RWPE2 (cell line): ENCODE measurements at places on chromosomes 3 and 15.
A peak's percentile ranks its signal among the peaks of the same experiment; 100 is the strongest.

DNA sequence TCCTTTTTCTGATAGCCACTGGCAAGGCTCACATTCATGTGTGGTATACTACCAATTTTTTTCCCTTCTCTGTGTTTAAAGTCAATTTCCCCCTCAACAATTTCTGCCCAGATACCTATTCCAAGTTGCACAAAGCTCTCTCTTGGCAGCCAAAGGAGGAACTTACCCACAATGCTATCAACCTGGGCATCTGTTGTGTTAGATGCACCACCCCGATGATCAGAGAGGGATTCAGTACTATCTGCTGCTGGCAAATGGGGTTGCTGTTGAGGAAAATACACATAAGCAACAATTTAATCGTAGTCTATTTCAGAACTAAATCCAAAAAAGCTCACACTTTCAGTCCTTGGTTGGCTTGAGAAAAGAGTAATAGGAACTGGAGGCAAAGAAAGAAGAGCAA is 46.1 kb downstream of the AAGAB start:
- DNase-seq = no peak

DNA sequence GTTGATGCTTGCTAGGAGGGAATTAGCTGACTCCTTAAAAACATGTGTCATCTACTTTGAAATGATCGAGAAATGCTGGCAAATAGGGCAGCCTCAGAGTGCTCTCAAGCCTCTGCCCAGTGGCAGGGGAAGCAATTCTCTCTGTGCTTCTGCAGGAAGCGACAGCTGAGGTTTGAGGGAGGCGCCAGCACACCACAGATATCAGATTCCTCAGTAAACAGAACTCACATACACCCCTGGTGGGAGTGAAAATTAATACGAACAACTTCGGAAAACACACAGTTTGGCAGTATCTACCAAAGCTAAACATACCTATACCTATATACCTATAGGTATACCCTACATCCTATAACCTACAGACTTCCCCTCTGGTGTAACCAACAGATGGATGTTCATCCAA is 61.3 kb downstream of the NSMCE3 start:
- no peak for DNase-seq

GRCh38 chr3:15941958-15942357 is 144.2 kb upstream of the ANKRD28 start:
- no peak for DNase-seq

DNA sequence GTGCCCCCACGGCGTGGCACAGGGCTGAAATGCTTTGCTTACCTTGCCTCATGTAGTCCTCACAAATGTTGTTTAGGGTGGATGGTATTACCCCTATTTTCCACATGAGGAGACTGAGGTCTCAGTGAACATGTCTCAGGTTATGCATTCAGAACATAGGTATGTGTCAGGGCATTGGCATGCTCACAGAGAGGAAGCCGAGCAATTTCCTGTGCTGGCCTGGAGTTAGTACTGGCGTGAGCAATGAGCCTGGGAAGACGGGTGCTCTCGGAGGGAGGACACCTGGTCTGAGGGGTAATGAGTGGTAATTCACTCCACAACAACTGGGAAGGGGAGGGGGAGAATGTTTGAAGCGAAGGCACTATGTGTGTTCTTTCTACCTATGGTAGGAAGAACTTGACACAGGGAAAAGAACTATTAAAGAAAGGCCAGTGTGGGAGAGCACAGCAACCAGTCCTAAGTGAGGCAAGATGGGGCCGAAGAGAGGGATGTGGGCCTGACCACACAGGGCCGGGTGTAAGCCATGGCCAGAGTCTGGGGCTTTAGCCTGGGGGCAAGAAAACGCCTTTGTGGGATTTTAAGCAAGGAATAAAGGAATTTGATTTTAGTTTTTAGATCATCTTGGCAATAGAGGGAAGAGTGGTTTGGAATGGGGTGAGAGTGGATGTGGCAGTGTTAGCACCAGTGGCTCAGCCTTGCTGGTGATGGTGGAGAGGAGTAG is 4.9 kb upstream of the FAM131A start:
- DNase-seq = peak; percentile 86

DNA sequence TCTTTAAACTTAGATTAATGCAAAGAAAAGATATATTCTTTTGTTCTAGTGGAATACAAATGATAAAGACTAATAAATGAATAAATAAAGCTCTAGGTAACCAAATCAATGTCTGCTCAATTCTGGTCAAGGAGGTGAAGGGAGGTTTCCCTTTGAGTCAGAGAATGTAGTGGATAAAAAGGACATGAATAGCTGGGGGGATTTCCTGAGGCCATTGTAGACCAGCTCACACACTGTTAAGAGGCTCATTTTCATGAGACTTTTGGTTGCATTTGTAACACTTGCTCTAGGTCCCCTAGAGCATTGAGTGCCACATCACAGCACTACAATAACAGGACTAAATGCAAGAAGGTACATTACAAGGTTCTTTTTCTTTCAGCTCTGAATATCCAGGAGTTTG is 170.7 kb downstream of the TIGIT start:
- DNase-seq = no peak

DNA sequence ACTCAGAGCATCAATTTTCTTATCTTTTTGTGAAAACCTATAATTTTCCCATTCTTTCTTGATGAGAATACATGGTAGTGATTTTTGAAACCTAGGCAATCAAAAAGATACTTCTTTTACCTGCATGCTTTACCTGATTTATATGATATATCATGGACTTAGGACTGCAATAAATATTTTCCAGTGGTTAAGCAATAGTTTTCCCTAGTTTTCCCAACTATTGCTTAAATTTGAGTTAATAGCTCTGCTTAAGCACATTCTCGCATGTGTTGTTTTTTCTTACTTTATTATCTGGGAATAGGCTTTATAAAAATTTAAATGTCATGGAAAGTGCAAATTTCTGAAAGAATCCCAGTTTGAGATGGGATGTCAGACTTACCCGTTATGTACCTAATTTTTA is 465.1 kb upstream of the BCHE start:
- DNase-seq = no peak

- DNase-seq = no peak
These were observed 642 bp downstream of the CD80 start for GRCh38 chr3:119558626-119559317.

- DNase-seq = no peak
These were observed 15.8 kb upstream of the ABHD17C start for GRCh38 chr15:80679167-80679803.

- no peak for DNase-seq
These were observed 784 bp upstream of the CISH start for GRCh38 chr3:50612234-50612882.

DNA sequence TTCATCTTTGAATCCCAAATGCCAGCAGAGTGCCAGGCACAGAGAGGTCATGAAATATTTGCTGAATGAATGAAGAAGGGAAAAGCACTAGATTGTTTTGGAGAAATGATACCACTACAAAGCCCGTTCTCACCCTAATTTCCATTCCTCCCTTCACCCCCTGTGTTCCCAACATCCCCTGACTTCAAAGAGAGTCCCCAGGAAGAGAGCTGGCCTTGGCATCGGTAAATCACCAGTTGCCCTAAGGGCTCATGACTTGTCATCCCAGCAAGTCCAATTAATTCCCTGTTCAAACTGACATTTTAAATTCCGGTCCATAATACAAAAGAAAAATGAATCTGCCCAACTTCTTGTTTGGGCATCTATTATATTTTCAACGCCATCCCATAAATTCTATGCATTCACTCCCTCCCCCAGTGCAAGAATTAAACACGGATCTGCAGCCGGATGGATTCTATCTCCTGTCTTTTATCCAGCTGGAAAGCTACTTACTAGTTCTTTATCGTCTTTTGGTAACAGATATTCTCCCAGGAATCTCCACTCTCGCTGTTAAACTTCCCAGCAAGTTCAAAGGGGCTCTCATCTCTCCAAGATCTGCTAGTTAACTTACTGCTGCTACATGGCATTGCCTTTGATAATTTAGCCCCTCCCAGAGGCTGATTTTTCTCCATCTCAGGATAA is 63.9 kb upstream of the TSC22D2 start:
- DNase-seq = no peak

- DNase-seq = no peak
These were observed 389.3 kb downstream of the IL20RB start for GRCh38 chr3:137347132-137347531.

DNA sequence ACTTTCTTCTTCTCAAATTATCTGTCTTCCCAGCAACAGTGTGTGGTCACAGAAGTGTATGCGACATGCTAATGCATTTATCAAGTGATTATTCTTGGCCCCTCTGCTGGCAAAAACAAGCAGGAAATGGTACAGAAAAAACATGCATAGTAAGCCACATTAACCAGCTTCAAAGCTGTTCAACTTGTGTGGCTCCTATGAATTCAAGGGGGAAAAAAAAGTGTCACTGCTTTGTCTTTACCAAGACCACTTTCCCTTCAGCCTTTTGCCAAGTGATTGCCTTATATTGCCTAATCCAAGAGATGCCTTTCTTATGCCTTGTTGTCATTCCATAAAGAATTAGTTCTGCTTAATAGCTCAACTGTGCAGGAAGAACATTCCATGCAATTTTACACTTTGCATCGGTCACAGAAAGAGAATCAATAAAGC is 39.1 kb downstream of the PRTG start:
- DNase-seq = no peak

DNA sequence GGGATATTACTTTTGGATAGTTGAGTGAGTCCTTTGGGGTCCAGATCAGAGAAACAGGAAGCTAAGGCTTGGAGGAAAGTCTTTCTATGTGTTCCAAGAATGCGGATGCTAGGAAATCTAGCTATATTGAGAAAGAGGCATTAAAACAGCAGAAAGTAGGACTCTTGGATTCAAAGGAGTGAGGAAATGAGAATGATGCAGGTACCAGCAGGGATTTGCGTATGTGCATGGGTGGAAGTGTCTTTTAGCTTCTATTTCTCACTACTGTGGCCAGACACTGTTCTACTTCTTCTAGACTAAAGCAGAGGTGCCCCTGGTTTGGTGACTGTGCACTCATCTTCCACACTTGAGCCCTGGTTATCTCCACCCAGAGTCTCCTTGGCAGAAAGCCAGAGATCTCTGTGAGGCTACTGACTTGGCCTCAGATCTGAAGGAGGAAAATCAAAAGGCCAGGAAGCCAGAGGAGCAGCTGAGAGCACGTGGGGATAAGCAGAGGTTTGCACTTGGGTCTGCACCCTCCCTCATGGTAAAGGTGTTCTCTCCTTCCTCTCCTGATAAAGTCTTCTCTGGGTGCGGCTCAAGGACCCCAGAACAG is 44.3 kb downstream of the ATP2B2 start:
- DNase-seq = no peak

DNA sequence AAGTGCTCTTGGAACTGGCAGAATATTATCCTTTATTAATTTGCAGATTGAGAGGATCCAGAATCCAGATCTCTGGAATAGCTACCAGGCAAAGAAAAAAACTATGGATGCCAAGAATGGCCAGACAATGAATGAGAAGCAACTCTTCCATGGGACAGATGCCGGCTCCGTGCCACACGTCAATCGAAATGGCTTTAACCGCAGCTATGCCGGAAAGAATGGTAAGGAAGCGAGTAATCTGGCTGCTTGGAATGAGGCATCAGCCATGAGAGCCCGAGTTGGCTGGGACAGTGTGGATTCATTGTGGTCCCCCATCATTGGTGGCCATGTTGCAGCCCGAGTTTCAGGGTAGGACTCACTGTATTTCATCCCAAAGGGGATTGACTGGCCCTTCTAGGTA is 47.1 kb downstream of the PARP14 start:
- DNase-seq = no peak

DNA sequence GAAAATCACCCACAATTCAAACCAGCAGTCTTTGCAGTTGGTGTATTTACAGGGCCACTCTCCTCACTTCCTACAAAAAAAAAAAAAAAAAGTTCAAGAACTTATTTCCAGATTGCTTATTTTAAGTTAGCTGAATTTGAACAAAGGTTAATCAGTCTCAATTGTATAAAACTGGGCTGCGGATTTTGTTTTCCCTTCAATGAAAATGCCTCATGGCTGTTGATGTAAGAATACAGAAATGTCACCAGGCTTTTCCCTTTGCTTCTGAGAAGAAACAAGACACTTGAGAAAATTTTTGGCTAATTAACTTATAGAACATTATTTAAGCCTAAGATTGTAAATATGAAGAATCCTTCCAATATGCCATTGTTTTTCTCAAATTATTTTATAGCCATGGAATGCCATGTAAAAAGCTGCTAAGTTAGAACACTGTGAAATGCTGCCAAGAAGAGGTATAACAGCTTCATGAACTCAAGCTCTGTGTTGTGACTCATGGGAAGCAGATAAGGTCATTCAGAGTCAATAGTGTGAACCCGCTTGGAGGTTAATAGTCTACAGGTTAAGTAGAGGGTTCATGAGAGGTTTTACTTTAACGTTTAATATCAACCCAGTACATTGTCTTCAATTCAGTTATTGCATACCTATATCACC is 84.3 kb upstream of the ABI3BP start:
- DNase-seq = no peak

DNA sequence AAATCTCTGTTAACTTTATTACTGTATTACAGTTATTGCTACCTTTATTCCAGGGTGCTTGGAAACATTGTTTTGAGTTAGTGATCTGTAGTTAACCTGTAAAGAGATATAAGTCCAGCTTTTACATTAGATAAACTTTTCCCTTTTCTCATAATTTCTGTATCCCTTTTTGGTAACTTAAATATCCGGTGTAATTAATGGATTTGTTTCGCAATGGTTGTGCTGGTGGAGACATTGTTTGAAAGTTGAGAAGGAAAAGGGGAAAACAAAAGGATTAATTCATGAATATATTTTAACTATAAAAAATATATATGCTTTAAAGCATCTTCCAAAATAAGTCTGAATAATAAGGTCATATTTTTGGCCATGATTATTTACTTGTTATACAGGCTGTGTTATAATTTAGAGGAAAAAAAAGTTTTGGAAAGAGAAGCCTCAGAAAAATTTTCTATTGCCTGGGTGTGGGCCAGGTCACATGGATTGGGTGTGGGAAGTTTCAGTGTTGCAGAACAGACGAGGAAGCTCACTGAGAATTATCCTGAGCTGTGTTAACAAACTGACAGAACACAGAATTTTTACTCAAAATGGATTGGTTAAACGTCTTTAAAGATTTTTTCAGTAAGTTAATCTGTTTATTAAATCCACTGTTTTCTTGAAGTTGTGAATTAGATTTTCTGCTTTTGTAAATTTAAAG is 27.7 kb upstream of the IL20RB start:
- DNase-seq = no peak

- no peak for DNase-seq
These were observed 15.3 kb downstream of the PYDC2 start for GRCh38 chr3:191476066-191476772.

DNA sequence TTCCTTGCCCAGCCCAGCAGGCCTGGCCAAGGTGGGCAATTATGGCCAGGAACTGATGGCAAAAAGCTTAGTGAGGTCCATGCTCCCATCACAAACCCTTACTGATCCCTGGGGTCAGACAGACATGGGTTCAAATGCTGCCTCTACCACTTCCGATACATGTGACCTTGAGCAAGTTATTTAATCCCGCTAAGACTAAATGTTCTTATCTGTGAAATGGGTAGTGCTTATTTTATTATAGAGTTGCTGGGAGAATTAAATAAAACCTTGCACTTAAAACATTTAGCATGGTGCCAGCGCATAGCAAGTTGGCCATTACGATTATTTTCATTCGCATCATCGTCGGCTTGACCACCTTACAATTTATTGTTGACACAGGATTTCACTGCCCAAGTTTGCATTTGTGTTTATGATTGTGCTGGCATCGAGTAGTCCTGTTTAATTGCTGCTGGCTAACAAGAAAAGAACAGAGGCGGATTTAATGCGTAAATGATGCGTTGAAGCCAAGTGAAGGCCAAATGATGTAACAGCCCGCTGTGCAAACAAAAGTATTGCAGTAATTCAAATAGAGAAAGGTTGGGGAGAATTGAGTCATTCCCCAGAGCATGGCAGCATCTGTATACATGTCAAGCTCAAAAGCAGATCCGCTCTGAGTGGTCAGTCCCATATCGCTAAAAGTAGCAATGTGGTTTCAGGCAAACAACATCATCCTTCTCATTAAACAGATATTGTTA is 7.3 kb upstream of the FURIN start:
- DNase-seq = no peak
